Midbrain (tissue), 1 donor: ENCODE measurements at places on chromosomes 7 and 10.

GRCh38 chr7:50352751-50353150 is 48.2 kb downstream of the IKZF1 start:
- no peak for DNase-seq

DNA sequence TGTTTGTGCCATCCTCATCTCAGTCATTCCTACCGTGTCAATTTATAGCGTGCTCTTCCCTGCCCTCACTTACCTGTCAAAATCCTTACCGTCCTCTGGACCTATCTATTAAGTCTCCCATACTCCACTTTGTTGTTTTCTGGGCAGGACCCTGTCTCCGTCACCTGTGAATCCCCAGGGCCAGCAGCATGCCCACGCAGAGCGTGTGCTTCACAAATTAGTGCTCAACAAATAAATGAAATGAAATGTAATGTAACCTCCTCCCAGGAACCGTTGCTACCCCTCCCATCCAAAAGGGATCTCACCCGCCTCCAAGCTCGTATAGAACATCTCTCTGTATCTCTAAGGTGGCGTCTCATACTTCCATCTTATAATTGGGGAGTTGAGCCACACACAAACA is 589.9 kb upstream of the MGMT start:
- DNase-seq = no peak

GRCh38 chr10:4708123-4708759 is 117.8 kb upstream of the AKR1E2 start:
- no peak for DNase-seq

DNA sequence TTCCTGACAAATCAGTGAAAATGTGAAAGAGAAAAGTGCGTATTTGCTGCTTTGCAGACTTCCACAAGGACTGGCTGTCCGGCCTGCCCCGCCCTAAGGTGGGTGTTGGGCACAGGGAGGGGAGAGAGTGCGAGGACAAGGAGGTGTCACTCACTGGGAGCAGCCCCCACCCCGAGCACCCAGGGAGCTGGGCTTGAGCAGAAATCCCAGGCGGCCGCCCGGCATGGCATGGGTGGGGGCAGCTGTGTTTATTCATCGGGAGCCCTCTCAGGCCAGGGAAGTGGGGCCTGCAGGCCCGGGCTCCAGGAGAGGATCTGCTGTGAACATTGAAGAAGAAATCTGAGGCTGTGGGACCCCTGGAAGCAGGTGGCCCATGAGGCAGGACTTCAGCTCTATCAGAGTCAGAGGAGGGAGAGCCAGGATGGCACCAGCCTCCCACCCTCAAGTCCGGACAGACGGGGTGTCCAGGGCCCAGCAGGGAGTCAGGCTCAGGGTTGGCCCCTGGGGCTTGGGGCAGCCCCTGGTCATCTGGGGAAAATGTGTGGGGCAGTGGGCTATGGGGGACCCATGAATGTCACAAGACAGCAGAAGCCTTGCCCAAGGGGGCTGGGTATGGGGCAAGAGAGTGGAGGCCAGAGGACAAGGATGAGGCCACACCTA is 164.4 kb upstream of the PPP2R2D start:
- no peak for DNase-seq

DNA sequence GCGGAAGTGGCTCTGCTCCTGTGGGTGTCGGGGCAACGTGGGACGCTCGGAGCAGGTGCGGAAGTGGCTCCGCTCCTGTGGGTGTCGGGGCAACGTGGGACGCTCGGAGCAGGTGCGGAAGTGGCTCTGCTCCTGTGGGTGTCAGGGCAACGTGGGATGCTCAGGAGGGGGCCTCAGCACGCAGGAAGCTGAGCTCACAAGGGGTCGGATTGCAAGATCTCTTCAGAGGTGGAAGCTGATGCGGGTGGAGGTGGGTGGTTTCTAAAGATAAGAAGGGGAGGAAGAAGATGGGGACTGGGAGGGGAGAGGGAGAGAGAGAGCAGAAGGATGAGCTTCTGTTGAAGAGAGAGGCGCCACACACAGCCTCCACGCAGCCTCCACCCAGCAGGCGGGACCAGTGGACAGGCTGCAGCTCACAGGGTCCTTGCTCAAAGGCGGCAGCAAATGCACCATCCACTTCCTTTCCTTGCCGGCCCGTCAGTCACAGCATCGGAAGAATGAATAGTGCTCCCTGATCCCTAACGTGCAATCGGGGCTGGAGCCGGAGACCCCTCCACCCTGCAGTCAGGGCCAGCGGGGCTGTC is 78.7 kb downstream of the PTPRN2 start:
- no peak for DNase-seq

DNA sequence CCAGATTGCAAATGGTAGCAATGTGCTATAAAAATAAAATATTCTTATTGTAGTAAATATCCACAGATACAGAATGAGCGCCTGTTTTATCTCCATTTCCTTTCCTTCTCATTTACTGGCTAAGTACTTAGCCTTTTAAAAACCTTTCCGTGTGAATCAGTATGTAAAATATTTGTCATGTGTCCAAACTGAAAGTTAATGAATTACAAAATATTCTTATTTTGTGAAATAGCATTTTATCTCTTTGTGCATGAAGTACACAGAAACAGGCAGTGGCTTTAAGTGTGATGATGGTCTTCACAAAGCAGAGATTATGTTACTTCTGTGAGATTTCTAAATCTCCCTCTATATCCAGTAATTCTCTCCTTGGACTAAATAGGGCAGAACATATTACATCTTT is 56.7 kb upstream of the KIAA1217 start:
- DNase-seq = no peak

DNA sequence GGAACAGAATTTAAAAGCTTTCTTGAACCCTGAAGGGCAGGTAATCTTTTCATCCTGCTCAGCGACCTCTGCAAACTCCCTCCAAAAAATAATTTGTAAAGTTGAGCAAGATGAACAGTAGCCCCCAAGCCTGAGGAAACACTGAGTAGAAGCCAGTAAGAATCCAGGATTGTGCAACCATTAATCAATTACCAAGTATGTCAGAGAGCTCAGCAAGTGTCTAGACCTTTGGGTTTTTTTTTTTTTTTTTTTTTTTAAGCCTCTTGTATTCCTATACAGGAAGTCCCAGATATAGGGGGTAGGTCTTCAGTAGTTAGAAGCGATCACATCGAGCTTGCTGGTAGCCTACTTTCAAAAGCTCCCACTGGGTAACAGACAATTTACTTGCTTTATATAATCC is 155.2 kb downstream of the DGKI start:
- no peak for DNase-seq

DNA sequence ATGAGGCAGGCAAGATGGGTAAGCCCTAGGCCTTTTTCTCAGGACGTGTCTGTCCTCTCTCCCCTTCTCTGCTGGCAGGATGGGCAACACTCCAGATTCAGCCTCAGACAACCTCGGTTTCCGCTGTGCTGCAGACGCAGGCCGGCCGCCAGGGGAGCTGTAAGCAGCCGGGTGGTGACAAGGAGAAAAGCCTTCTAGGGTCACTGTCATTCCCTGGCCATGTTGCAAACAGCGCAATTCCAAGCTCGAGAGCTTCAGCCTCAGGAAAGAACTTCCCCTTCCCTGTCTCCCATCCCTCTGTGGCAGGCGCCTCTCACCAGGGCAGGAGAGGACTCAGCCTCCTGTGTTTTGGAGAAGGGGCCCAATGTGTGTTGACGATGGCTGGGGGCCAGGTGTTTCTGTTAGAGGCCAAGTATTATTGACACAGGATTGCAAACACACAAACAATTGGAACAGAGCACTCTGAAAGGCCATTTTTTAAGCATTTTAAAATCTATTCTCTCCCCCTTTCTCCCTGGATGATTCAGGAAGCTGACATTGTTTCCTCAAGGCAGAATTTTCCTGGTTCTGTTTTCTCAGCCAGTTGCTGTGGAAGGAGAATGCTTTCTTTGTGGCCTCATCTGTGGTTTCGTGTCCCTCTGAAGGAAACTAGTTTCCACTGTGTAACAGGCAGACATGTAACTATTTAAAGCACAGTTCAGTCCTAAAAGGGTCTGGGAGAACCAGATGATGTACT is 13.1 kb downstream of the PHKG1 start:
- DNase-seq = peak; percentile 84

DNA sequence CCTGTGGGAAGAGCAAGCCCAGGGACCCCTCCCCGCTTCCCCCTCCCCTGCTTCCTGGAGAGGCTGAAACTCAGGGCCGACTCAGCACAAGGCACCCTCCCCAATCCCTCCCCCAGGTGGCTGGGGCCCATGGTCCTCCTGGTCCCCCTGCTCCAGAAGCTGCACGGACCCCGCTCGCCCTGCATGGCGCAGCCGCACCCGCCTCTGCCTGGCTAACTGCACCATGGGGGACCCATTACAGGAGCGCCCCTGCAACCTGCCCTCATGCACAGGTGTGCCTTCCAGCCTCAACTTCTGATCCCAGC is 19.7 kb upstream of the ZNF862 start:
- DNase-seq = no peak

DNA sequence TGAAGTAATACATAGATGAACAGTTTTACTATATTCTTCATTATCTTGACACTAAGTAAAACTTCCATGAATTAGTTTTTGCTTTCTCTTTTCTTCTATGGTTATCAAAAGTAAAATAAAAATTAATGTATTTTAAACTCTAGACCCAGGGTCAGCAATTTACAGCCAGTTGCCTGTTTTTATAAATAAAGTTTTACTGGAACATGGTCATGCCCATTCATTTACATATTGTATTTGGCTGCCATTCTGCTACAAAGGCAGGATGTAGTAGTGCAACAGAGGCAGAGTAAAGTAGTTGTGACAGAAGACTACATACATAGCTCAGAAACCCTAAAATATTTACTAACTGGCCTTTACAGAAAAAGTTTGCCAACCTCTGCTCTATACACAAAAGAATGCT is 98.8 kb downstream of the CNOT4 start:
- DNase-seq = no peak
